GM23248 (cell line): ENCODE measurements at places on chromosomes 2 and 18. TPM values are rescaled to one million over a fixed set of nuclear protein-coding genes. Genes with fewer than 3 reads are reported as not detected.

DNA sequence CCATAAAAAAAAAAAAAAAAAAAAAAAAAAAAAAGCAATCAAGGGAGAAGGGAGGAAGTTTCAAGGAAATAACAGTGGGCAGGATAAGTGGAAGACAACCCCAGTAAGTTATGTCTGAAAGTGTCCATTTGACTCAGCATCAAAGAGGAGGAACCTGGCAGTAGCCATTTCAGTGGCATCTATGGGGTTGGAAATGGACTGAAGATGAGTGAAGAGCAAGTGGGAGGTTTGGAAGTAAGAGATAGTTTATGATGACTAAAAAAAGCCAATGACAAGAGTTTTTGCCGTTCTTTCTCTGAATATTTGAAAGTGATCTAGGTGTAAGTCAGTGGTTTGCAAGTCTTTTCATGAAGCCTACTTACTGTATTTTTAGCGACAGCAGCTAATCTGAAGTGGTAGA is 9.2 kb upstream of the SELENOI start:
- no peak for DNase-seq

GRCh38 chr18:10010611-10011015 is 96.8 kb downstream of the VAPA start:
- peak; percentile 94 for DNase-seq

DNA sequence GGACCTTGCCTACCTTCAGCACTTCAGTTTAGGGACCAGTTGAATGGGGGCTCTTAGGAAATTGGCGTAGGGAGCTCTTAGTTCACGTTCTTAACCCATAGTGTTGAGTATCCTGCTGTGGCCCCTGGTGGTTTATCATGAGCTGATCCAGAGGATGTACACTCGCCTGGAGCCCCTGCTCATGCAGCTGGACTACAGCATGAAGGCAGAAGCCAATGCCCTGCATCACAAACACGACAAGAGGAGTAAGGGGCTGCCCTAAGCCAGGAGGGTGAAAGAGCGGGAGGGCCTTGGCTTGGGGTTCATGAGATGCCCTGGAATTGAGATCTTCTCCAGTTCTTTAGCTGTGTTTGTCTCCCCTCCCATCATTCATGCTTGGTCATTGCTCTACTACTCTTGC is 2.9 kb downstream of the RETREG2 start:
- DNase-seq = no peak

DNA sequence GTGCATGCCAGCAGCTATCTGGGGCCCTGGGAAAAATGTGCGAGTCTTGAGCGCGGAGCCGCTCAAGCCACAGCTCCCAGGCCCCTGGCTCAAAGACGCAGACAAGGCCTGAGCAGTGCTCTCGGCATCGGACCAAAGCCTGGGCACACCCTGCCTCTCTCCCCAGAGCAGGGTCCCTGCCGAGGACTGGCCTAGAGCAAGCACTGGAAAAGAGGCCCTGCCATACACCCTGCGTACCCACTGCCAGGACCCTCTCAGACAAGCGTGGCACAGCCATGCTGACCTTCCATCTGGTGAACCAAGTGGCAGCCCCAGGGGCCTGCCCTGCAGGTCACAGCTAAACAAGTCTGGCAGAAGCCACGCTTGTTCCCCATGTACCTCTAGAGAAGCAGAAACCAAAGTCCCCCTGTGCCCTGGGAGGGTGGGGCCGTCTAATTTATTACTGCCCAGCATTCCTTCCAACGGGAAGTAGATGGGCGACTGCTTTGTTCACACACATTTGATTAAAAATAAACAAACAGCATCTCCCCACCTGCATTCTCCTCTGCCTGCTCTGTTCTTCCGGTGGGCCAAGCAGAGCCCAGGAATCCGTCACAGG is 14.0 kb downstream of the STK25 start:
- DNase-seq = no peak

GRCh38 chr2:188852772-188853171 is 121.4 kb upstream of the COL3A1 start:
- DNase-seq = peak; percentile 49

GRCh38 chr2:66930339-66931220 is 466.6 kb upstream of the ETAA1 start:
- DNase-seq = peak; percentile 7

DNA sequence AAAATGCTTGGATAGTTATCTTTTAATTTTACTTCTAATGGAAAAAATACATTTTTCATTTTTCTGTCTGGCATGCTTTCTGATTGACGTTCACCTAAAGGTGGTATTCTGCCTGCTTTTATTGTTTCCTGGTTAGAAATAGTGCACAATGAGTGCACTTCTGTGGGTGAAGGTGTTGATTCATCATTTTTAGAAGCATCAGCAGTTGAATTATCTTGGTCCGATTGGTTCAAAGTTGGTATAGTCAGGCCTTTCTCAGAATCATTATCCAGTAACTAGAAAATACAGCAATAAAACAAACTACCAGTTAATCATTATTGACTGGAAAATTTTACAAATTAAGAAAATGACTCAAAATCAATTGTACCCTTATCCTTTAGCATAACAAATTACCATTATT is 84.5 kb downstream of the STRADB start:
- no peak for DNase-seq

DNA sequence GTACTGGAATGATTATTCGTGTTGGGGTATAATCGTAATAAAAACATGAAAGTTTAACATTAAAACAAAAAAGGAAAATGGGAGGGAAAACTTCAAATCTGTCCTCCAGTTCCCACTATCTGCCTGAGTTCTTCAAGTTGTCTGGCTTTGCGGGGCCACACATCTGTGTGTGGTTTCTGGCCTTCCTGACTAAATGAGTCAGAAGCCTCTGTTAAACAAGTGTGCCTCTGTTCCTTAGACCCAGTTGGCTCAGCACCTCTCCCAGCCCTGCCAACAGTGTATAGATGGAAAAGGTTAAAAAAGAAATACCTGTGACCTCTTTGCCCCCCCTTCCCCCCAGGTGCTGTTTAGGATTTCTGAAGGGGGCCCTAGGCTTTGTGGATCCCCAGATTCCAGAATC is 30.2 kb downstream of the XDH start:
- DNase-seq = peak; percentile 96

GRCh38 chr2:9178904-9179571 is 27.6 kb upstream of the ASAP2 start:
- DNase-seq = peak; percentile 92

DNA sequence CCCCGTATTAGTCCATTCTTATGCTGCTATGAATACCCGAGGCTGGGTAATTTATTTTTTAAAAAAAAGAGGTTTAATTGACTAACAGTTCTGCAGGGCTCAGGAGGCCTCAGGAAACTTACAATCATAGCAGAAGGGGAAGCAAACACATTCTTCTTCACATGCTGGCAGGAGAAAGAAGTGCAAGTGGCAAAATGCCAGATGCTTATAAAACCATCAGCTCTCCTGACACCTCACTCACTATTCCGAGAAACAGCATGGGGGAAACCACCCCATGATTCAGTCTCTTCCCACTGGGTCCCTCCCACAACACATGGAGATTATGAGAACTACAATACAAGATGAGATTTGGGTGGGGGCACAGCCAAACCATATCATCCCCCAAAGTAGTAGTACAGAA is 2148.5 kb upstream of the PIK3C3 start:
- peak; percentile 33 for DNase-seq

GRCh38 chr2:20449501-20450200 is 2.8 kb downstream of the RHOB start:
- peak; percentile 47 for DNase-seq

GRCh38 chr2:98952966-98953365 is 16.9 kb upstream of the CRACDL start:
- DNase-seq = peak; percentile 72

DNA sequence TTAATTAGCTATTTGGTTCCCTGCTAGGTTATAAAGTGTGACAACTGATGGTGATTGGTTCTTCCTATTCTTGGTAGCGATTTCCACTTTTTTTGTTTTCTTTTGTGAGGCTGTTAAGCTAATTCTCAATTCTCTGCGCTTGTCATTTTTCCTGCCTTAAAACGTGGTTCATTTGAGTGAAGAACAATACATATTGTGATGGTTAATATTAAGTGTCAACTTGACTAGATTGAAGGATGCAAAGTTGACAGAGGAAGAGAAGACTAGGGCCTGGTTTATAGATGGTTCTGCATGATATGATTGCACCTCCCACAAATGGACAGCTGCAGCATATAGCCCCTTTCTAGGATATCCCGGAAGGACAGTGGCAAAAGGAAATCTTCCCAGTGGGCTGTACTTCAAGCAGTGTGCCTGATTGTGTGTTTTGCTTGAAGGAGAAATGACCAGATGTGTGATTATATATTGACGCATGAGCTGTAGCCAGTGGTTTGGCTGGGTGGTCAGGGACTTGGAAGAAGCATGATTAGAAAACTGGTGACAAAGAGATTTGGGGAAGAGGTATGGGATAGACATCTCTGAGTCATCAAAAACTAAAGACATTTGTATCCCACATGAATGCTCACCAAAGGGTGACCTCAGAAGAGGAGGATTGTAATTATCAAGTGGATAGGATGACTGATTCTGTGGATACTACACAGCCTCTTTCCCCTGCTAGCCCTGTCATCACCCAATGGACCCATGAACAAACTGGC is 39.4 kb upstream of the ZNF804A start:
- peak; percentile 55 for DNase-seq

GRCh38 chr18:61749031-61749430 is 143.8 kb downstream of the RNF152 start:
- no peak for DNase-seq

DNA sequence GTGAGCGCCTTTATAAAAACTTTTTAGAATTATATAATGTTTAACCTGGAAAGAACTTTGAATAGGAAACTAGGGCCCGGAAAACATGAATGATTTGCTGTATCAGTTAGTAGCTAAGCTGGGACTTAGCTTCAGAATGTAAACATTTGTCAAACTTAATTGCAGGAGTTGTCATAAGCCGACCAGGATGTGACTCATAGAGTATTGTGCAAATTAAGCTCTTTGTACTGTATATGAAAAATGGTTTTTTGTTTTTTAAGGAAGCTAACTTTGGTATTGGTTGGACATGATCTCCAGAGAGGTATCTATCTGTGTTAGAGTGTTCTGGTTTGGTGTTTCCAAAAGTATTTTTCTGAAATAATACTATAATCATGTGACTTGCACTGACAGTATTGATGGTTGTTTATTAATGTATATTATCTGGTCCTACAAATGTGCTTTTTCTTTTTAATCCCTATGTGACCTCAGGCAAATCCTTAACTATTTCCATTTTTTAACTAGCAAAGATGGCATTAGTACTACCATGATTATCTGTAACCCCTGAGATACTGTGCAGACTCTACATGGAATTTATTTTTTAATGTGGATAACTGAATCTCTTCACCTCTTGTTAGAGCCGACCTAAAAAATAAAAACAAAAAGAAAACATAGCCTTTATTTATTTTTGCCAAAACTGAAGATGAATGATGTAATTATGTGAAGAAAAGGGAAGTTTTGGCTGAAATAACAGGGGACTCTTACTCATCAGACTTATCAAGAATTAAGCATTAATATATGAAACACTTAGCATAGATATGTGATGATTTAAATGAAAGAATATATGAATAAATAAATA is 11.7 kb downstream of the YIPF4 start:
- peak; percentile 76 for DNase-seq

GRCh38 chr2:219698748-219699439 is 71.5 kb downstream of the SLC4A3 start:
- DNase-seq = no peak

GRCh38 chr2:181235683-181236459 is 221.3 kb upstream of the ITGA4 start:
- no peak for DNase-seq

DNA sequence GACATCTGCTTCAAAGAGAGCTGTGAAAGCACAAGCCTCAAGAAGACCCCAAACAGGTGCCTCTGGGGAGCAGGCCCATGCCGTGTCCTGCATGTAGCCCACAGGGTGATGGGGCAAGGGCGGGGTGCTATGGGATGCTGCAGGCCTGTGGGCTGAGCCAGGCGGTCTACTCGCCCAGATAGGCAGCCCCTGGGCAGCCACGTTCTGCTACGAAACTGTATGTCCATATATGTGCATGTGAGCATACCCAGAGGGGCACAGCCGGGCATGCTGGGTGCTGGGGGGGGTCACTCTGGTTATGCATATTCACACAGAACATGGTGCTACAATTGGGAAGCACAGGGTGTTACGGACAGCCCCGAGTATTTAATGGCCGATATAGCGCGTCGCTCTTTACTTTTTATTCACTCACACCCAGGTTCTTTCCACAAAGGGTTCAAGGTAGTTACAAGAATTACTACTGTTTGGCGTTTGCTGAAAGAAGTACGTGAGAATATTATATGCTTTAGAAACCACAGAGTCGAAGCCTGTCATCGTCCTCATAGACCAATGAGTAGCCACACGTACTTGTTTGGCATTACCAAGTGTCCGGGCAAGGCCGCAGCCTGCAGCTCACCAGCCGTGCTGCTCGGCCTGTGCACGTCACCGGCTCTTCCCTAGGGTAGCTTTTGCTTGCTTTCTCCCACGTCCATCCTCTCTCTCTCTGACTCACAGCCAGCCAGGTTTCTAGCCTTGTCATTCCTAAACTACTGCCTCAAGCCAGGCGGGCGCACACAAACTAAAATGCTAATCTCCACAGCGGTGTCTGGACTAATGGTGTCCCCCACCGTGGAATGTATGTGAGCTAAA is 14.4 kb downstream of the MTERF4 start:
- no peak for DNase-seq

GRCh38 chr2:187654535-187654934 is 100.3 kb upstream of the TFPI start:
- DNase-seq = no peak

GRCh38 chr2:70919672-70920366 is 15.9 kb upstream of the ATP6V1B1 start:
- peak; percentile 83 for DNase-seq

DNA sequence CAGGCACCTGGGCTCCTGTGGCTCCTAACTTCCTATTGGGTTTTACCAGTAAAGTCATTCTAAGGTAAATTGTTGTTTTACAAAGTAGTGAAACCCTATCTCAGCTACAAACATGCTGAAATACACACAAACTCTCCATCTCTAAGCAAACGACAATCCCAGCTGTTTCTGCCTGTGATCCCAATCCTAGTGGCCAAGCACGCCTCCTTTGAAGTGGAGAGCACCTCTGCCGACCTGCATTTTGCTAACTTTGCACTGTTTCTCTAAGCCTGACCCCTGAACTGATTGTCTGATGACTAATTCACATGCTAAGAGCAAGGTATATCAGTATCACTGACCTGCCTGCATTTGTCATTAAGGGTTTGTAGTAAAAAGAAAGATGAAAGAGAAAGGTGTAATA is 124.3 kb downstream of the PAX3 start:
- DNase-seq = no peak

DNA sequence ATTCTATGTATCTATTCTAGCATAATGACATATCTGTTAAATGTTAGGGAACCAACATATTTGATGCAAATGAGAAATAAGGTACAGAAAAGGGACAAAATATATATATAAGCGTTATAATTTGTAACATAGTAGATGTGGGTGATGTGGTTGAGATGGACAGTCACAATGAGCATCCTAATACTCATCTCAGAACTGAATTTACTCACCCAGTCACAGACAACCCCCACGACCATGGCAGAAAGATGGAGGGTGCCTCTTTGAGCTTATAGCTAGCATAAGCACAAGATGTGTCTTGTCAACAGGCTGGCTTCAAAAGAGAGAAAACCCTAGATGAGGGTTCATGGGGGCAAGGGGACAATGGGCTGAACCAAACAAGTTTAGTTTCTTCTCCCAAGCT is 9.1 kb upstream of the DSG3 start:
- DNase-seq = no peak

- no peak for DNase-seq
Measured at GRCh38 chr18:35817604-35818352, 154.7 kb upstream of the RMP24 start.

Gene GALNT3
- total RNA-seq = 1.1 TPM in 1 of 2 replicates, not detected in the other

Gene IFIH1
- 1.6 and 2.0 TPM in 2 replicates for total RNA-seq

Gene SMAD7
- 43.6 and 51.7 TPM in 2 replicates for total RNA-seq
